ENCODE measurements at places on chromosomes 1 and 21. TPM values are rescaled to one million over a fixed set of nuclear protein-coding genes. Genes with fewer than 3 reads are reported as not detected.

The ALX3 gene
- not detected for total RNA-seq

DNA sequence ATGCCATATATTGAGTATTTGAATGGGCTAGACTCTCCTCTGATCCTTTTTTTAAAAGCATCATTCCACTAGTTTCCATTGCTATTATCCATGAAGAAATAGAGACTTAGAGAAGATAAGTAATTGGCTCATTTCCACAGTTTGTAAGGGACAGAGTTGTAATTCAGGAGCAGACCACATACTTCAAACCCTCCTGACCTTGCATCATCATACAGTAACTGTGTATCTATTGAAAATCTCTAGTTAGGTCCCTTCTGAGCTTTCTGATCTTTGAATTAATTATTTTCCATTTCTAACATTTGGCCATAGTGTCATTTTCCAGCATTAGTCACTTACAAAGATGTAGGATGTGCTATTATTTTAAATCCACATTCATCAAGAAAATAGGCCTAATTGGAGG is 386.5 kb upstream of the ST6GALNAC5 start:
- H3K27me3 ChIP-seq: no peaks in the 10 kb centered on the region
- no peaks in the 10 kb centered on the region for H3K36me3 ChIP-seq
- no peak overlapping the region for H3K27ac ChIP-seq
- no peaks in the 10 kb centered on the region for H3K4me1 ChIP-seq

The BNIPL gene
- total RNA-seq: not detected

DNA sequence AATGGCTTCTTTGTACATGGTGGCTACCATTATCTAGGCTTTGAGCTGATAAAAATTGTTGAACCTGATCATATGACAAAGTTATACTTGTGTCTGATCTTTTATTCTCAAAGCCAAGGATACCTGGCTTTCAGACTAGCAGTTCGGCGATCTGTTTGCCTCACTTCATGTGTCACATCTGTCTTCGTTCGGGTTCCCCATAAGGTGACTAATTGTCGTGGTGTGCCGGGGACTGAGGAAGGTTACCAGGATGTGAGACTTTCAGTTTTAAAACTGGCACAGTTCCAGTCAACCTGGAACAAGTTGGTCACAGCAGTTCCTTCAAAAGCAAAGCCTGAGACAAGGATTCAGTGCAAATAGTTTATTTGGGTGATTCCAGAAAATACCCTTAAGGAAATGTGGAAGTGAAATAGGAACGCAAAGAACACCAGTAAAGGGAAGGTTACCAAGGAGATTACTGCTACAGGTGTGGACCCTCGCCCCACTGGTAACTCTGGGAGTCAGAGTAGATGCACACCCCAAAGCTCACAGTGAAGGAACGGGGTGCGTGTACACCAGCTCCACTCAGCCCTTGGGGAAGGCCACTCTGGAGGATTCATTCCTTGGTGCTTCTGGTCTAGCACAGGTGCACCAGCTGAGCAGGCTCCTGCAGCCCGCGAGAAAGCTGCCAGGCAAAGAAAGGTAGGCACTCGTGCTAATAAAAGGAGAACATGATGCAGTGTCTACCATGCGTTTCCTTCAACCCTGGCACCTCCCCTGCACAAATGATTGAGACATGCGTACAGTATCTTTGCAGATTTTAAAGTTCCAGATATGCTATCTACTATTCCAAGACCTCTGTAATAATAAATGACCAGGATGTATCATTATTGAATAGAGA is 69.0 kb downstream of the VWA5B1 start:
- H3K27ac ChIP-seq: no peak overlapping the region
- no peak overlapping the region for H3K4me3 ChIP-seq
- peaks cover 22% of the 10 kb centered on the region for H3K4me1 ChIP-seq
- H3K27me3 ChIP-seq: no peaks in the 10 kb centered on the region
- H3K36me3 ChIP-seq: no peaks in the 10 kb centered on the region
- peak; percentile 80 for DNase-seq

DNA sequence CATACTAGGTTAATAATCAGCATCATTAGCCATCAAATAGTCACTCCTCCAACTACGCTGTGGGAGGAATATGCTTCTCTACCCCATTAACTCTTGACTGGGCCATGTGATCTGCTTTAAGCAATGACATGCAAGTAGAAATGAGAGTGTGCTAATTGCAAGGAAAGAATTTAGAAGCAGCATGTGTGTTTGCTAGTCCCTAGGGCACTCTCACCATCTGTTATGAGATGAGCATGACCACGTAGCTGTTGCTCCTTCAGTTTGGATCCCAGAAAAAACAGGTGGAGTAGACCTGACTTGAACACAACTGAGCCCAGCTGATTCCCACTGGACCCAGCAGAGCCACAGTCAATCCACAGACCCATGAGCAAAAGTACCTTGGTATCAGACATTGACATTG is 19.7 kb upstream of the RGS7 start:
- H3K4me1 ChIP-seq: no peaks in the 10 kb centered on the region
- no peaks in the 10 kb centered on the region for H3K36me3 ChIP-seq
- H3K27me3 ChIP-seq: no peaks in the 10 kb centered on the region
- H3K27ac ChIP-seq: no peak overlapping the region
- no peak for DNase-seq
- H3K4me3 ChIP-seq: no peak overlapping the region

The CR1 gene
- total RNA-seq: 8.0 TPM

The CELA3A gene
- not detected for total RNA-seq

- DNase-seq: peak; percentile 35
- H3K36me3 ChIP-seq: no peaks in the 10 kb centered on the region
- H3K4me3 ChIP-seq: no peak overlapping the region
- peaks cover 33% of the 10 kb centered on the region for H3K4me1 ChIP-seq
- H3K27ac ChIP-seq: peak overlapping the region; percentile 9
- no peaks in the 10 kb centered on the region for H3K27me3 ChIP-seq
These were observed 64.8 kb downstream of the SYF2 start for GRCh38 chr1:25167269-25168192.

GRCh38 chr1:229136822-229137221 is 134.1 kb upstream of the RAB4A start:
- H3K27ac ChIP-seq: no peak overlapping the region
- no peaks in the 10 kb centered on the region for H3K36me3 ChIP-seq
- no peaks in the 10 kb centered on the region for H3K27me3 ChIP-seq
- peaks cover 26% of the 10 kb centered on the region for H3K4me1 ChIP-seq
- no peak for DNase-seq

GRCh38 chr1:217965156-217965786 is 319.8 kb upstream of the RRP15 start:
- H3K27me3 ChIP-seq: no peaks in the 10 kb centered on the region
- no peaks in the 10 kb centered on the region for H3K36me3 ChIP-seq
- no peak overlapping the region for H3K27ac ChIP-seq
- no peak overlapping the region for H3K4me3 ChIP-seq
- no peak for DNase-seq
- H3K4me1 ChIP-seq: no peaks in the 10 kb centered on the region

DNA sequence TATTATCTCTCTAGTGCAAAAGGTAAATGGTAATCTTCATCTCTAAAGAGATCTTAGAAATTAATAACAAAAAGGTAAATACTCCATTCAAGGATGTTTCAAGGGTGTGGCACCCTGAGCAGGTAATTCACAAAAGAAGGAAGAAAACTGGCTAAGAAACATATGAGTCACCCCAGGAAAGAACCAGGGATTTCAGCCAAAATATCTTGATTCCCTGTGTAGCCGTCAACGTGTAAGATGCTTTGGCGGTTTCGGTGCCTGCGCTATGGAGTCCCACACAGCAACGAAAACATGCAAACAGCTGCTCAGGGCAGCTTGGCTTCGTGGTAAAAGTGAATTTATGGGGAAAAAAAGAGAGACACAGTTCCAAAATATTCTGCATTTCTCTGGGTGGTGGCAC is 3.7 kb downstream of the ITGB2 start:
- no peak overlapping the region for H3K27ac ChIP-seq
- peaks cover 25% of the 10 kb centered on the region for H3K27me3 ChIP-seq
- H3K4me1 ChIP-seq: peaks cover 25% of the 10 kb centered on the region

The CLCA4 gene
- not detected for total RNA-seq

The ACTA1 gene
- not detected for total RNA-seq

GRCh38 chr21:46555225-46555617 is 49.7 kb downstream of the S100B start:
- H3K27ac ChIP-seq: no peak overlapping the region
- peak; percentile 13 for DNase-seq
- H3K4me1 ChIP-seq: peaks cover 9% of the 10 kb centered on the region
- no peak overlapping the region for H3K4me3 ChIP-seq
- H3K36me3 ChIP-seq: peaks cover 100% of the 10 kb centered on the region
- no peaks in the 10 kb centered on the region for H3K27me3 ChIP-seq

The RSPH1 gene
- total RNA-seq: not detected

- no peaks in the 10 kb centered on the region for H3K36me3 ChIP-seq
- H3K4me3 ChIP-seq: no peak overlapping the region
- H3K27ac ChIP-seq: no peak overlapping the region
- no peaks in the 10 kb centered on the region for H3K4me1 ChIP-seq
- H3K27me3 ChIP-seq: peaks cover 21% of the 10 kb centered on the region
These were observed 2.4 kb upstream of the ARHGAP29 start for GRCh38 chr1:94239796-94240195.

DNA sequence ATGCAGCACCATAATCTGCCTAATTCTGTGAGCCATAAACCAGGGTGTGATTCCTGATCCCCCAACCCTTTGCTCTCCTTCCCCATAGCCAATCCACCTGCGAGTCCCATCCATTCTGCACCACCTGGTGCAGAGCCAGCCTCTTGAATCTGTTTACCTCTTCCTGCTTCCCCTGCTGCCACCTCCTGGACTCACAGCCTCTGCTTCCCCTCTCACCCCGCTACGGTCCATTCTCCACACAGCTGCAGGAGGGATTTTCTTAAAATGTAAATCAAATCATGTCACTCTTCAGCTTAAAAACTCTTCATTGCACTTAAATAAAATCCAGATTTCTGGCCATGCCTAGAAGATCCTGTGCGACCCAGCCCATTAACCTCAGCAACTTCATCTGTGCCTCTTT is 186.7 kb downstream of the FOXD2 start:
- H3K27me3 ChIP-seq: no peaks in the 10 kb centered on the region
- no peaks in the 10 kb centered on the region for H3K4me1 ChIP-seq
- DNase-seq: peak; percentile 26
- H3K36me3 ChIP-seq: no peaks in the 10 kb centered on the region

GRCh38 chr1:235297579-235297978 is 30.4 kb downstream of the ARID4B start:
- H3K27ac ChIP-seq: no peak overlapping the region
- no peaks in the 10 kb centered on the region for H3K36me3 ChIP-seq
- no peaks in the 10 kb centered on the region for H3K27me3 ChIP-seq
- H3K4me1 ChIP-seq: peaks cover 44% of the 10 kb centered on the region
- DNase-seq: no peak

- no peak overlapping the region for H3K4me3 ChIP-seq
- H3K36me3 ChIP-seq: no peaks in the 10 kb centered on the region
- peaks cover 4% of the 10 kb centered on the region for H3K4me1 ChIP-seq
- DNase-seq: no peak
These were observed 470.4 kb upstream of the B3GALT2 start for GRCh38 chr1:193656841-193657240.

- peaks cover 21% of the 10 kb centered on the region for H3K4me1 ChIP-seq
- no peak overlapping the region for H3K4me3 ChIP-seq
These were observed 9.7 kb downstream of the FAF1 start for GRCh38 chr1:50950396-50950795.

The C1orf115 gene
- 9.3 TPM for total RNA-seq

DNA sequence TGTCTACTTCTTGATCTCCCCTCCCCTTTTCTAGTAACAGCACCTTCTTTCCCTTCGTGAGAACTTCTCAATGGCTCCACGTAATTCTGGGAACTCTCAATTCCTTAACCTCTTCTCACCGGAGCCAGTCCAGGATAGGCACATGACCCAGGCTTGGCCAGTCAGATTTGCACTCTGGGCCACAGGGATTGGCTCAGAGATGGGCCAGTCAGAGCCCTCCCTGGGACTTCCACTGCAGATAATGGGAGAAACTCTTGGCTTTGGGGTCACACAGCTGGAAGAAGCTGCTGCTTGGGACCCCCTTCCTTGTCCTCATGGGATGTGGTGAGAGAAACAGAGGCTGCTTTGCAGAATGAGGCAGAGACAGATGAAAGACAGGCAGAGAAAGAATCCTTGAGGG is 302.3 kb downstream of the PTPRU start:
- no peak overlapping the region for H3K4me3 ChIP-seq
- H3K27ac ChIP-seq: no peak overlapping the region

DNA sequence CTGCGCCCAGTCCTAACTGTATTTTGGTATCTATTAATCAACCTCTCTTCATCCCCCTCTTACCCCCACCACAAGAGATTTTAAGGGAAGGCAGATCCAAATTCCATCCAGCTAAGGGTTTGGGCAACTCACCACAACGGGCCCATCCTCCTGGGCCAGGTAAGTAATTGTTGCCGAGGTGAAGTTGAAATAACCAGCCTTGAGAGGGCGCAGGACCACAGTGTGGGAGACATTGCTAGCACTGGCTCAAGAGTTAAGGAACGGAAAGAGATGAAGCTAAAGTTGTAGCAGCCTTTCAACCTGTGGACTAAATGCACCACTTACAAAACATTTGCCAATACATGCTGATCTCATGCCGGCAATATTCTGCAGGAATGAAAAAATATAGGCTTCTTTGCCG is 5.9 kb downstream of the SSR2 start:
- peaks cover 14% of the 10 kb centered on the region for H3K4me1 ChIP-seq
- no peak overlapping the region for H3K4me3 ChIP-seq
- DNase-seq: no peak
- H3K27ac ChIP-seq: no peak overlapping the region
- H3K27me3 ChIP-seq: no peaks in the 10 kb centered on the region

The FLG gene
- not detected for total RNA-seq

DNA sequence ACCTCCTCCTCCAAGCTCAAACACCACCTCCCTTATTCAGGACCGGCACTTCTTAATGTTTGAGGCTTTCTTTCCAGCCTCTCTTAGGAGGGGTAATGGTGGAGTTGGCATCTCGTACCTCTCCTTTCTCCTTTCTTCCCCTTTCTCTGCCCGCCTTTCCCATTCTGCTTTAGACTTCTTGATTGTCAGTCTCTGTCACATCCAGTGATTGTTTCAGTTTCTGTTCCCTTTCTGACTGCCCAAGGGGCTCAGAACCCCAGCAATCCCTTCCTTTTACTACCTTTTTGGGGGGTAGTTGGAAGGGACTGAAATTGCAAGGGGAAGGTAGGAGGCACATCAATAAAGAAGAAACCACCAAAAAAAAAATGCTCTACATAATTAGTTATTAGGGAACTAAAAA is 5.6 kb downstream of the ELK4 start:
- no peaks in the 10 kb centered on the region for H3K27me3 ChIP-seq
- H3K4me1 ChIP-seq: peaks cover 12% of the 10 kb centered on the region
- no peak overlapping the region for H3K27ac ChIP-seq
- H3K4me3 ChIP-seq: no peak overlapping the region
- H3K36me3 ChIP-seq: peaks cover 29% of the 10 kb centered on the region

- no peaks in the 10 kb centered on the region for H3K36me3 ChIP-seq
- H3K4me1 ChIP-seq: peaks cover 18% of the 10 kb centered on the region
- peak overlapping the region; percentile 26 for H3K27ac ChIP-seq
- H3K4me3 ChIP-seq: peak overlapping the region; percentile 40
These were observed 1.2 kb upstream of the HPCAL4 start for GRCh38 chr1:39692152-39693074.

GRCh38 chr1:183416850-183417771 is 1.1 kb downstream of the NMNAT2 start:
- H3K27me3 ChIP-seq: no peaks in the 10 kb centered on the region
- no peaks in the 10 kb centered on the region for H3K36me3 ChIP-seq
- DNase-seq: peak; percentile 91
- H3K4me1 ChIP-seq: peaks cover 23% of the 10 kb centered on the region
- peak overlapping the region; percentile 41 for H3K4me3 ChIP-seq
- no peak overlapping the region for H3K27ac ChIP-seq
